Uterus (tissue), 4 donors: ENCODE measurements at places on chromosomes 2 and 18. TPM values are rescaled to one million over a fixed set of nuclear protein-coding genes. Genes with fewer than 3 reads are reported as not detected.

GRCh38 chr18:26434887-26435286 lies 113.5 kb downstream of the KCTD1 start:
- DNase-seq = no peak

ERICH2 gene
- total RNA-seq = not detected

DNA sequence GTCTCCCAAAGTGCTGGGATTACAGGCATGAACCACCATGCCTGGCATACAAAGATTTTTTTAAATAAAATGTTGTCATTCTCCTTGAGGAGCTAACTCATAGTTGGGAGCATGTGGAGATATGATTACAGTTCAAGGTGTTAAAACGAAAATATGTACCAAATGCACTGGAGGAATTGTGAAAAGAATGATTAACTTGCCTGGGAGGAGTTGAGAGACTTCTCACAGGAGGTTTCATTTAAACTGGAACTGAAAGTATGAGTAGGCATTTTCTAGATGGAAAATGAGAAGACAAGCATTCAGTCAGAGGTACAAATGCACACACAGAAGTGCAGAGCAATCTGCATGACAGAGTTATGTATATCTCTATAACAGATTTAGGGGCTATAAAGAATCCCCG lies 126.6 kb upstream of the PDE1A start:
- DNase-seq = no peak

GRCh38 chr2:236874866-236875481 lies 210.7 kb upstream of the COPS8 start:
- DNase-seq = no peak
